ENCODE measurements at places on chromosomes 5 and 9. TPM values are rescaled to one million over a fixed set of nuclear protein-coding genes. Genes with fewer than 3 reads are reported as not detected.

The POC5 gene
- total RNA-seq, result 18.3 TPM

The N4BP3 gene
- total RNA-seq, result 5.8 TPM

The ANKDD1B gene
- total RNA-seq, result 0.68 TPM

The PDLIM4 gene
- 10.9 TPM for total RNA-seq

The PCDH1 gene
- total RNA-seq, result 121 TPM

The SPINK6 gene
- total RNA-seq, result not detected

The ADRA1B gene
- total RNA-seq, result not detected

The IFNB1 gene
- under 0.01 TPM for total RNA-seq

The TTF1 gene
- 11.8 TPM for total RNA-seq

The DIPK1B gene
- under 0.01 TPM for total RNA-seq

The PCDHGA6 gene
- total RNA-seq, result 1.1 TPM

The IL6ST gene
- 62.2 TPM for total RNA-seq

The GGTA1 gene
- total RNA-seq, result under 0.01 TPM

The COL15A1 gene
- not detected for total RNA-seq

The PCDHGA12 gene
- 2.2 TPM for total RNA-seq

The GNA14 gene
- not detected for total RNA-seq

The MCIDAS gene
- total RNA-seq, result 0.07 TPM

The KLF4 gene
- 81.6 TPM for total RNA-seq

The SLC6A19 gene
- not detected for total RNA-seq

The ACOT12 gene
- total RNA-seq, result not detected

The LRRTM2 gene
- not detected for total RNA-seq

The DMRTA1 gene
- total RNA-seq, result 5.5 TPM

The LRRC19 gene
- not detected for total RNA-seq

The ORM1 gene
- total RNA-seq, result not detected

The DNM1 gene
- 2.6 TPM for total RNA-seq

The PTTG1 gene
- total RNA-seq, result 24.3 TPM

The FBP2 gene
- total RNA-seq, result not detected

The PCDHA2 gene
- under 0.01 TPM for total RNA-seq

The HIGD2A gene
- total RNA-seq, result 26.3 TPM

The SLC46A2 gene
- total RNA-seq, result not detected

The SLC4A9 gene
- total RNA-seq, result 0.07 TPM

The MARVELD2 gene
- total RNA-seq, result 42.0 TPM

The IZUMO3 gene
- not detected for total RNA-seq

The MSANTD3 gene
- total RNA-seq, result 39.2 TPM

The GABRB2 gene
- not detected for total RNA-seq

The PCDHB5 gene
- total RNA-seq, result 0.34 TPM

The ADGRD2 gene
- total RNA-seq, result 0.34 TPM

The TMEM232 gene
- 2.8 TPM for total RNA-seq

The C1QTNF2 gene
- 0.07 TPM for total RNA-seq

The PHF24 gene
- 0.68 TPM for total RNA-seq

The ARHGEF39 gene
- total RNA-seq, result 0.34 TPM

The C9 gene
- total RNA-seq, result not detected

The OR1L8 gene
- not detected for total RNA-seq

The RNF208 gene
- total RNA-seq, result 0.34 TPM

The NANS gene
- 43.2 TPM for total RNA-seq

The LHX2 gene
- not detected for total RNA-seq

The TMEM252 gene
- total RNA-seq, result not detected

The HAPLN1 gene
- total RNA-seq, result not detected

The SH3RF2 gene
- 32.2 TPM for total RNA-seq

The FOXD4L5 gene
- under 0.01 TPM for total RNA-seq

The SLC45A2 gene
- total RNA-seq, result 0.14 TPM

The POU5F2 gene
- 1.7 TPM for total RNA-seq

The WDR31 gene
- total RNA-seq, result 4.1 TPM

The ST8SIA4 gene
- 2.7 TPM for total RNA-seq

All from nasal cavity respiratory epithelium epithelial cell of viscerocranial mucosa (primary cell).